Cerebellar cortex (tissue), 1 donor: ENCODE measurements at places on chromosomes 7 and 10.

- DNase-seq, result no peak
These were observed 32.0 kb upstream of the NRG3 start for GRCh38 chr10:81843042-81843441.

- no peak for DNase-seq
These were observed 4.2 kb upstream of the MAFK start for GRCh38 chr7:1526271-1526754.

DNA sequence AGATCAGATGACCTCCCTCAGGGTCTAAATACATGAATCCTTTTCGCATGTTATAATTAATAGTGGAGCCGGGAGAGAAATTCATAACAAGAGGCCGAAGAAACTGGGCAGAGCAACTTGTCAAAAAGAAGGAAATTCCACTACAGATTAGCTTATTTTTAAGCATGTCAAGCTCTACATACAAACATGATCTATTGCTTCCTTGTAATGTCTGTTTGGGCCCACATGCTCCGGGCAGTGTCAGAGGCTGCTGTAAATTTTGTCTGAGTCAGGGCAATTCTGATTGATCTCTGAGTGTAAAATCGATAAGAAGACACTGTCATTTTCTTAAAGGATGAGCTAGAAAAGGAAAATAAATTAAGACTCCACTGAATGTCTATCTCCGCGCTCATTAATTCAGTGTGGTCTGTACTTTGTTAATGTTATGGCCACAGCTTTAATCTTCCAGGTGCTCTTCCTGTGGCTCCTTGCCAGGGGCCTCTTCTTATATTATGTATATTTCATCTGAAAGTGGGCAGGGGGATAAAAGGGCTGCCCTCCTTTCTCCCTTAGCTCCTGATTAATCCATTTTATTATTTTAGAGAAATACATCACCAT lies 194.1 kb upstream of the SP8 start:
- DNase-seq, result no peak

- DNase-seq, result no peak
These were observed 35.0 kb downstream of the SUFU start for GRCh38 chr10:102538811-102539210.
